ENCODE measurements at places on chromosomes 2 and 18.

DNA sequence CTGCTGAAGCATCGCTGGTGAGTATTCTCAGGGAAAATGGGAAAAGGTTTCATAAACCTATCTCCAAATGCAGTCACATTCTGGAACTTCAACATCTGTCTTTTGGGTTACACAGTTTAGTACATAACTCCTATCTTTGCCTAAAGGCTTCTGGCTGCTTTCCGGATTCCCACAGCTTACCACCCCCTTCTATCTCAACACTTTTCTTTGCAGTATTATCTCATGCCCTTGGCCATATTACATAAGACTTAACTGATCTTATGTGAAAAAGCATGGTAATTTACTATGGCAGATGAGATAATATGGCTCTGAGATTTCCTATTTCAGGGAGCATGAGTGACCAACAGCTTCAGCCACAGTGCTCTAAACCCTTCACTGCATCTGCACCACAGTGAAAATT is 369.3 kb upstream of the LINC00305 start:
- no peak for DNase-seq

DNA sequence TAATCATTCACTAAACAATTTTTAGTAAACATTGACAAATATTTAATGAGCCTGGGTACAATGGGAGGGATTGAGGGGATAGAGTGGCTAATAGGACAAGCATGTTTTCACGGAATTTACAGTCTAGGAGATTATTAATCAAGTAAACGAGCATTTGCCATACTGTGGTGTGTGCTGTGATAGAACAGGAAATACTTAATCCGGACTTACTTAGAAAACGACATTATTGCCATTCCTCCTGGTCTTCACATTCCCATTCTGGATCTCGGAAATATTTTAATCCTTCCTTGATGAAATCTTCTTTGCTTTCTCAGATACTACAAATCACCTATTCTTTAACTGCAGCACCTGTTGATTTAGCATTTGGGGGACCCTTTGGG is 905 bp downstream of the TTLL4 start:
- peak; percentile 35 for DNase-seq

- no peak for DNase-seq
Measured at GRCh38 chr2:105868060-105868459, 123.3 kb downstream of the NCK2 start.

- no peak for DNase-seq
Measured at GRCh38 chr18:46480226-46480625, 176.8 kb downstream of the LOXHD1 start.

DNA sequence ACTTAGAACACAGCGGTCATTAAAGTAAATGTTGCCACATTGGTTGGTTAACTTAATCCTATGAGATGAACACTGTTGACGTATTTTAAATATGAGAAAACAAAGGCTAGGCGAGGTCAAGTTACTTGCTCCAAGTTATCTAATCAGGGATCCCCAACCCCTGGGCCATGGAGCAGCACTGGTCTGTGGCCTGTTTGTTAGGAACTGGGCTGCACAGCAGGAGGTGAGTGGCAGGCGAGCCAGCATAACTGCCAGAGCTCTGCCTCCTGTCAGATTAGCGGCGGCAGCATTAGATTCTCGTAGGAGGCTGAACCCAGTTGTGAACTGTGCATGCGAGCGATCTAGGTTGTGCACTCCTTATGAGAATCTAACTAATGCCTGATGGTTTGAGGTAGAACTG is 878.9 kb downstream of the CPS1 start:
- no peak for DNase-seq

- DNase-seq: peak; percentile 79
Measured at GRCh38 chr2:12587729-12588522, 128.8 kb upstream of the TRIB2 start.

GRCh38 chr2:191165176-191165643 is 14.4 kb upstream of the STAT4 start:
- DNase-seq: peak; percentile 57

GRCh38 chr2:98026292-98026691 is 30.5 kb upstream of the TMEM131 start:
- peak; percentile 48 for DNase-seq

DNA sequence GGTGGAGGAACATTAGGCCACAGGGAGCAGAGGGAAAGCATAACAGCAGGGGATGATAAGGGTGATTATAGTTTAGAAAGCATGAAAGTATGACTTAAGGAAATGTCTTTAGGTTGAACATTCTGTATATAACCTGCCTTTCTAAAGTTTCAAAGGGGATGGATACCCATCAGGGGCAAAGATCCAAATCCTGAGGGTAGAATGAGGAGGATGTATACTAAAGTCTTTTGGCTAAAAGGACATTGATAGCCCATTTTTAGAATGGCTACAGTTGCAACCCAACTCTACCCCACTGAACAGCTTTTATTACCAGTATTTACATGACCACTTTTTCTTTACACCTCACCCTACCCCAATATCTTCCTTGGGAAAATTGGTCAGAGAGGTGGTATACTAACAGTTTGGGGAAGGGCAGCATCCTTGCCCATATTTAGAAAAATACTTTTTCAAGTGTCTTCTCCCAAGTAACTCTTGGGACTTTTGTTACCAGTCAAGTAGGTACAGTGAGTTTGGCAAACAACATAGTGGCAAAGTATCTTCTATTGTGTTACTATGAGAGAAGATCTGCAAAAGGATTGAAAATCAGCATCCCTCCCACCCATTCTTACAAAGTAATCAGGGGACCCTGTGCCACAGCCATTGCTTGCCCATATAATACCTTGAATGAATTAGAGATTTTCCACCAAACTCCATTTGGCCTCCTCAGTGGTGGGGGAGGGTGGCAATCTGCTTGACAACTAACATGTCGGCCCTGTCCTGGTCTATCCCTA is 8.3 kb downstream of the MAT2A start:
- DNase-seq: peak; percentile 59

GRCh38 chr2:239499726-239500573 is 99.1 kb upstream of the HDAC4 start:
- no peak for DNase-seq

- peak; percentile 31 for DNase-seq
Measured at GRCh38 chr2:186459009-186459408, 27.1 kb upstream of the ZC3H15 start.

GRCh38 chr18:58611395-58612131 is 17.3 kb downstream of the ALPK2 start:
- no peak for DNase-seq

GRCh38 chr2:199261936-199262335 is 195.8 kb downstream of the SATB2 start:
- DNase-seq: no peak

DNA sequence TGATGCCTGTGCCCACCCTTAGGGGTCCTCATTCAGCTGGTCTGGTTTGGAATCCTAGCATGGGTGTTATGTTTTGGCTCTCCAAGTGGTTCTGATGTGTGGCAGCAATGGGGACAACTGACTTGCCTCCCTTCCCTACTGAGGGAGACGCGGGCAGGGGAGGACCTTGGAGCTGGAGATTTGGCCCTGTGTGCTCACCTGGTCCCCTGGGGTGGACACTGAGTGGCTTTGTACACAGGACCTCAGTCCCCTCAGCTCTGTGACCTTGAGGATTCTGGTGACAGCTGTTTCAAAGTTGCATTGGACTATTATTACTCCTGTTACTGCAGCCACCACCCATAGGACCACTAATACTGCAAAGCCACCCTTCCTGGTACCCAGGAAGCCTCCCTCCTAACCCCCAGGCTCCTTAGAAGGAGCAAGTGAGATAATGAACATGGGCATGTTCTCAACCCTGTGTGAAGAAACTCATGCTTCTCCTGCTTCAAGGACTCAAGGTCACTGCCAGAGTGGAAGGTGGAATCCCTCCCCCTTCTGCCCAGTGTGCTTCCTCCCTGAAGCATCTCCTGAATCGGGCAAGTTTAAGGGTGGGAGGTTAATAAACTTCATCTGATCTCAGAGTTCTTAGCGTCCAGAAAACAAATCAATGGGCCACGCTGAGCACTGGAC is 26.5 kb downstream of the TMEM182 start:
- DNase-seq: no peak

GRCh38 chr18:54173980-54174630 is 50.4 kb downstream of the MBD2 start:
- no peak for DNase-seq

DNA sequence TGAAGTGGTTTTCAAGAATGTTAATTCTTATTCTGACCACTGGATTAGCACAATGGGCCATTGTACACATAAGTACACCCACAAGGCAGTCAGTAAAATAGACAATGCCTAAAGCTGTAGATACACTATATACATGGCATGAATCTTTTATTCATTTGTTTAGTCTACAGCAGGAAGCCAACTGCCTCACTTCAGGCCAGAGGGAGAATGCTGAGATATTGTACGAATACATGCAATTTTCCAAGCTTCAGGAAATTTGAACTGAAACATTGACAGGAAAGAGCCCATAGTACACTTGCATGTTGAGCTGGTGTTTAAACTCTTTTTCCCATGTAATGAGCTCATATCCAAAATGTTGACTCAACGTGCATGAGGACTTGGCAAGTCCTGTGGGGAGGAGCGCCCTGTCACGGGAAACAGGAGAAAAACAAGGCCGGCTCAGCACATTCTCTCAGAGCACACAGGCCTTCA is 111.6 kb upstream of the CYP1B1 start:
- DNase-seq: no peak

DNA sequence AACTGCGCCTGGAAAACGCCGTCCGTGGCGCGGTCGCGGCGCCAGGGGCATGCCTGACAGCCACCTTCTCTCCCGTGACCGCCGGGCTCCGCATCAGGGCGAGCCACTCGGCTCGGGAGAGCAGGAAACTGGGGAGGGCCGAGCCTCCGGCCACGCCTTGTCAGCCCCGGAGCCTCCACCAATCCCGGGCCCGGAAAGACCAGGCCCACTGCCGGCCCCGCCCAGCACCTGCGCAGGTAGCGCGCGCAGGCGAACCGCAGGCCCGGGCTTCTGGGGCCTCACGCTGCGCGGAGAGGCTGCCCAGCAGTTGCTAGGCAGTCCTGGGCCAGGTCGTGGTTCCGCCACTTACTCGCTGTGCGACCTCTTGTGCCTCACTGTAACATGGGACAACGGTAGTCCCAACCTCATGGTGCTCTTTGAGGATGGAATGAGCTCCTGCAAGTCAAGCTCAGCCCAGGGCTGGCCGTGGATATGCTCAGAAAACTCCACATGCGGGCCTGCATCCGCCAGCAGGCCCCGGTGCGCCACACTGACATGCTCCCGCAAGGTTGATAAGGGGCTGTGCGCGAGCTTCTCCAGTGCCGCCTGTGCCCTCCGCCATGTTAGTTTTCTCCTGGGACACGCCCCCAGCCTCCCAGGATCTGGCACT is 97.1 kb downstream of the INHBB start:
- DNase-seq: no peak
